ENCODE measurements at places on chromosomes 1 and 21.
A peak's percentile ranks its signal among the peaks of the same experiment; 100 is the strongest.

DNA sequence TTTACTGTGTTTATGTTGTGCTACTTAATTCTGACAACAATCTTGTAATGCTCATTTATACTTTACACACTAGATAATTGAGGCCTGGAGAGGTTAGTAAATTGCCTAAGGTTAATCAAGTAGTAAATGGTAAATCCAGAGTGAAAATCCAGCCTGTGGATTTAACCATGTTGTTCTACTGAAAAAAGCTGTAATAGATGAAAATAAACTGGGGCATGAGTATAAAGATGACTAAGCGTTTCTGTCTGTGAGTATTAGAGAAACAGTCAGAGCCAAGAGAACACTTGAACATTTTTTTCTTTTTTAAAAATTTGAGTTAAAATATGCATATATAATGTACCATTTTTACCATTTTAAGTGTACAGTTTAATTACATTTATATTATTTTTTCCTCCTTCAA lies 47.9 kb upstream of the LEPR start:
- DNase-seq = no peak

- peak; percentile 33 for DNase-seq
Observed at GRCh38 chr1:169604781-169605560, 18.7 kb upstream of the F5 start.

- no peak for DNase-seq
Observed at GRCh38 chr1:11057477-11057876, 2.3 kb downstream of the SRM start.

DNA sequence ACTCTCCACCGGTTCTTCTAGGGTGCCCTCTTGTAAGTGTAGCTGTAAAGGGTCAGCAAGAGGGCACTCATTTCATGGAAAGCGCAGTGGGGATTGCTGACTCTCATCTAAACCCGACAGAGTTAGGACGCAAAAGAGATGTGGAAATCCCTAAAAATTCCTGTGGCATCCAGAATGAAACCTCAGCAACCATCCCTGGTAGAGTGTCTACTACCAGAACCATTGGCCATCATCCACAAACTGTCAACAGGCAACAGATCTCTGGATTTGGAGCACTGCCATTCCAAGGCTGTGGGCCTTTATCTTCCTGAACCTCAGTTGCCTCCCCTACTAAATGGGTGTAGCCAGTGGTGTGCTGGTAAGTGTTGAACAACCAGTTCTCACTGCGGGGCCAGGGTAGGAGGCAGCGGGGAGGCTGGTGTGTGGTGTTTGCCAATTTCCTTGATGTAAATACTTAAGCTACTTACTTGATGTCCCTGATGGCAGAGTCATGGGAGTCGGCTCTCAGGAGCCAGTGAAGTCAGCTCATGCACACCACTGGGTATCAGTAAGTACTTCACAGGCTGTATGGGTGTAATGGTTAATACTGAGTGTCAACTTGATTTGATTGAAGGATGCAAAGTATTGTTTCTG lies 195.8 kb downstream of the KAZN start:
- DNase-seq = no peak

DNA sequence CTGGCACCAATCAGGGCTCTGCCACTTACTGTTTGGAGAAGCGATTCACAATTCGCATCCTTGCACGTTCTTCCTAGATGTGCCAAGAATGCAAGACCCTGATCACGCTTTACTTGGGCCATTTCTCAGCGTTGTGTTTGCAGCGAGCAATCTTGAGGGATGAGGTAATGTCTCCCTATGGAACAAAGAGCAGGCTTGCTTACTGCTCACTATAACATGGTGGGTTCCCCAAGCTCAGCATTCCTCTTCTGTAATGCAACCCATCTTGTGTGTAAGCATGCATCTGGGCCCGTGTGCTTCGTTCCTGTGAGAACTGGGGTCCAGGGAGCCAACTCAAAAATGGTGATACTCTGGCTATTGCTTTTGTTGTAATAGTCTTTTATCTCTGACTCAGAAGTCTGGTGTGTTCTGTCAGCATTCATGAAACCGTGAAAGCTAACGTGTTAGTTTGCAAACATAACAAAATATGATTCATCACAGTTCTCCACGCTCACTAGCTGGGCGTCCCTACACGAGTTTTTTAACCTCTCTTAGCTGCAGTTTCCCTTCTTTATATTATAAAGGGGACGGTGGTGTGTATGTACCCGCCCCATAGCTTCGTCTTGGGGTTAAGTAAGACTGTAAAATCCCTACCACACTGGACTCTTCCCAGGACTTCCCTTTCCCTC lies 33.3 kb downstream of the DNTTIP2 start:
- no peak for DNase-seq

DNA sequence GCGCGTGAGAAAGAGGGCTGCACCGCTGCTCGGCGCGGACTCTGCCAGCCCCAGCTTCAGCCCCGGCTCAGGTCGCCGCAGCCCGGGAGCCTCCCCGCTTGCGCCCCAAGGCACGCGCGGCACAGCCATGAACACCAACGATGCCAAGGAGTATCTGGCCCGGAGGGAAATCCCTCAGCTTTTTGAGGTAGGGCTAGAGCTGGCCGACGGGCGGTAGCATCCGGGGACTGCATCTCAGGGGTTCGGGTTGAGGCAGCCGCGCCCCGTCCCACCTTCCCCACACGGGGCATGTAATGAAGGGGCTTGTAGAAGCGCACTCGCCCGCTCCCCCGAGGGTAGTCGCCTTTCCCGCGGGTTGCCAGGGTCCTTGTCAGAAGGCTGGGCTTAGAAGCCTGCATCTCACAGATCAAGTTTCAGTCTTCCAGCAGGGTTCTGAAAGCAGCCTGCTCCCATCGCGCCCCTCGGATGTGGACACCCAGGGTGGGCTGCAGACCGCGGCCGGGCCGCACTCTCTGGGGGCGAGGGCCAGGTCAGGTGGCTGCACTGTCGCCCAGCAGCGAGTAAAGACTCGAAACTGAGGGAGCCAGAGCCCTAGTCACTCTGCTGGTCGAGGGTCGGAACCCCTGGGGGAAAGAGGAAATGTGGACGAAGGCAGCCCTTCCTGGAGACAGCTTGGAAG lies 507 bp downstream of the AK5 start:
- DNase-seq = peak; percentile 29

- DNase-seq = no peak
Observed at GRCh38 chr1:193322211-193322610, 135.8 kb upstream of the B3GALT2 start.

DNA sequence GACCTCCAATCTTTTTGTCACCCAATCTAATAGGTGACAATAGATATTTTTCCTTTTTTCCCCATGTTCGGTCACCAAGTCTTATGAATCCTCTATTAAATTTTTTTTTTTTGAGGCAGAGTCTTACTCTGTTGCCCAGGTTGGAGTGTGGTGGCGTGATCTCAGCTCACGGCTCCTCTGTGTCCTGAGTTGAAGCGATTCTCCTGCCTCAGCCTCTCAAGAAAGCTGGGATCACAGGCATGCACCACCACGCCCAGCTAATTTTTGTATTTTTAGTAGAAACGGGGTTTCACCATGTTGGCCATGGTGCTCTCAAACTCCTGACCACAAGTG lies 42.5 kb upstream of the MTF1 start:
- DNase-seq = no peak

- DNase-seq = no peak
Observed at GRCh38 chr1:48223366-48224240, 1.1 kb downstream of the SLC5A9 start.

DNA sequence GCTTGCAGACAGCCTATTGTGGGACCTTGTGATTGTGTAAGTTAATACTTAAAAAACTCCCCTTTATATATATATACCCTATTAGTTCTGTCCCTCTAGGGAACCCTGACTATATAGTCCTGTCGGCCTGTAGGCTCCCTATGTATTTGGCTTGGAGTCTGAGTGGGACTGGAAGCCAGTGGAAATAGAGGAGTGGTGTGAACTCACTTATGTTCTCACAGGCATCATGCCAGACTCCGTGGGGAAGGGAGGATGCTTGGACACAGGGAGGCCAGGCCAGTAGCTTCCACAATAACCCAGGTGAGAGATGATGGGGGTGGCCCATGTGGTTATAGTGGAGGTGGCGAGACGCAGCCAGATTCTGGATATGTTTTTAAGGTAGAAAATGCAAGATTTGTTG lies 136.7 kb upstream of the SYT6 start:
- no peak for DNase-seq

DNA sequence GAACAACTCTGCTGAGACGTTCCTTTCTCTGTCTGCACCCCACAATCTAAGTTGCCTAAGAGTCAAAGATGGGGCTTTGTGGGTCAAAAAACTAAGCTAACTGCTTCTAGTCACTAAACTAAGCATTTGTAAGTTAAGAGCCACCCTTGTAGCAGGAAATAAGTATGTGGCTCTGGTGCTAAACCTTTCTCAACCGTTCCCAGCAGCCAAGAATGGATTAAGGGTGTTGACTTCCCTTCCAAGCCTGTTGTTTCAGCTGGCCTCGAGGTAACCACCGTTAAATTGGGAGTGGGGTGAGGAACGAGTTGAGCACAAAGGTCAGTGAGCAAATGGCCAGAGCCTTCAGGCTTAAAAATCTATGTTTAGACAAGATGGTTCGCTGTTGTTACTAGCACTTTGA lies 169.1 kb downstream of the TRIM33 start:
- no peak for DNase-seq

DNA sequence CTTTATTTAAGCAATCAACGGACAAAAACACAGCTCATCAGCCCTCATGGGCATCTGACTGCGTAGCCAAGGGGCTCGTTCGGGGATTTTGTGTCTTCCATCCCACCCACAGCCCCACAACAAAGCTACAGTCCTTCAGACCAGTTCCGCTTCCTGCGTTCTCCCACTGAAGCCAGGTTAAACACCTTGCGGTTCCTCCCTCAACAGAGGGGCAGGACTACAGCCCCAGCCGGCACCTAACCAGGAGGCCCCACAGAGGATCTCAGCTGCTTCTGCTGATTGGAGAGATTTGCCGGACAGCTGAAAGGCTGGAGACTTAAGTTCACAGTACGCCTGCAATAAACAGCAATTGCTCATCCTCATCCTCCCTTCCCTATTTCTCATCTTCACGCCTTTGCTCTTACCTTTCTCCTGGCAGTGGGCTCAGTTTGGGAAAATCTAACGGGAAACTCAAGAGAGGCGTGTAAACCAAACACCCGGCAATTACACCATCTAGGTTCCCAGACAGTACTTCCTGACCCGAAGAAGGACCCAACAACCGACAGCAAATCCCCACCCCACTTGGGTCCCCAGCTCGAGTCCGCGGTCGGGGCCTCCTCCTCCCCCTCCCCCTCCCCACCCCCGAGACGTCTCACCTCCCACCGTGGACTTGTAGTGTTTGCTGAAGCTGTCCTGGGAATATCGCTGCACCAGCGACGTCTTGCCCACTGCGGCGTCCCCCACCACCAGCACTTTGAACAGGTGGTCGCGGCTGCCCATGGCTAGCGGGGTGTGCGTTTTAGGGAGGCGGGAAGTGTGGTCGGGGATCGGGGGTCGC lies 876 bp downstream of the RAB29 start:
- peak; percentile 32 for DNase-seq

- DNase-seq = no peak
Observed at GRCh38 chr1:90114521-90115141, 119.7 kb downstream of the ZNF326 start.

GRCh38 chr21:35199733-35200015 lies 150.6 kb upstream of the RUNX1 start:
- DNase-seq = no peak

DNA sequence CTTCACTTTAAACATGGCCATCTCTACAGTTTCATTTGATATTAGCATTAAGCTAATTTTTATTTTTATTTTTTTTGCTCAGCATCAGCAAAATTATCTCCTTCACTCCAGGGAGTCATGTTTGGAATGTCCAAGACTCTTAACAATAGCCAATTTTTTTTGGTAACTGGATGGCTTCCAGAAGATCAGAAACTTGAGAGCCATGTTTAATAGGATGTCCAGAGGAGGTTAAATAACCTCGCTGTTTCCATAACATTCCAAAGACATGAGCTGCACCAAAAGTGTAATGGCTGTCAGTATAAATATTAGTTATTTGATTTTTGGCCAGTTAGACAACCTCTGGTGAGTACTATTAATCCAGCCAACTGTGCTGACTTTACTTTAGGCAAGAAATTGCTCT lies 80.7 kb downstream of the DNTTIP2 start:
- DNase-seq = no peak

- no peak for DNase-seq
Observed at GRCh38 chr21:39885119-39885848, 18.0 kb downstream of the PCP4 start.

- DNase-seq = no peak
Observed at GRCh38 chr1:30001011-30001731, 722.2 kb downstream of the MATN1 start.

- no peak for DNase-seq
Observed at GRCh38 chr1:202199040-202199889, 5.7 kb downstream of the LGR6 start.

DNA sequence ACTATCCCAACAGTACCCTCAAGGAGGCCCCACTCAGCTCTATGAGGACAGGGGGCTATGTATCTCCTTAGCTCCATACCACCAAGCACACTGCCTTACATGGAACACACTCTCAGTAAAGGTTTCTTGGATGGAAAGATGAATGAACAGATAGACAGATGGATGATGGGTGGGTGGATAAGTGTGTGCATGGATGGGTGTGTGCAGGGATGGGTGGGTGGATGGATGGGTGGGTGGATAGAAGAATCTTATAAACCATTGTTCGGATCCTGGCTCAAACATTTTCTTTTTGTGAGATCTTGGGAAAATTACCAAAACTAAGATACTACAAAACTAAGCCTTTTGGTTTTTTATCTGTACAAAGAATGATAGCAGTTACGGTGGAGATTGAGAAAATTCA lies 111.0 kb upstream of the NFIA start:
- DNase-seq = no peak

DNA sequence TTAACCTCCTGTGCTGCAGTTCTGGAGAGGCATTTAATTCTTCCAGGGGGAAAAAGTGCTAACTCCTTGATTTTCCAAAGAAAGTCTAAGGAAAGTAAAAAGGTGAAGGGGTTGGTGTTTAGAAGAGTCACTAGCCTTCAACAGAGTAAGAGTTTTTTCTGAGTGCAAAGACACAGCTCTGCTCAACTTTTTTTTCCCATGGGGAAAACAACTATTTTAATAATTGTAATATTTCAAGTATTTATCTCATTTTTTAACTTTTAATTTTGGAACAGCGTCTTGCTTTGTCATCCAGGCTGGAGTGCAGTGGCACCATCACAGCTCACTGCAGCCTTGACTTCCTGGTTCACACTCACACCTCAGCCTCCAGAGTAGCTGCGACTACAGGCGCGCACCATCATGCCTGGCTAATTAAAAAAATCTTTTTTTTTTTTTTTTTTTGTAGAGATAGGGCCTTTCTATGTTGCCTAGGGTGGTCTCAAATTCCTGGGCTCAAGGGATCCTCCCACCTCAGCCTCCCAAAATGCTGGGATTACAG lies 202.6 kb downstream of the APP start:
- DNase-seq = no peak

GRCh38 chr1:38834937-38835827 lies 24.4 kb downstream of the RRAGC start:
- DNase-seq = peak; percentile 20

DNA sequence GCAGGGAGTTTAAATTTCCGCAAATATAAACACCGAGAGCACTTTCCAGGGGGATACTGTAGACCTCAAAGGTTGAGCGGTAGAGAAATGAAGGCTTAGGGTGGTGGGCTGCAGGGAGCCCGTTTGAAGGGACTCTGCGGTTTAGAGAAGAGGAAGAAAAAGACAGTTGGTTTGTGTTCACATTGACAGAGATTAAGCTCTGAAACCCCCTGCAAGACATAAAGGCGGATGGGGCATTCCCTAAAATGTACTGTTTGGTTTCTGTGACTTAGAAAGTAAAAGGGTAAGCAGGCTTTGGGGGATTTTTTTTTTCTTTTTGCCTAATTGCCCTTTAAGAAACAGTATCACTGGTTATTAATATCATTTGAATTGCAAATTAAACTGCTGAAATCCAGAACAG lies 1.3 kb downstream of the KAZN start:
- no peak for DNase-seq
